ENCODE measurements at places on chromosomes 12 and 14.
A peak's percentile ranks its signal among the peaks of the same experiment; 100 is the strongest.

GRCh38 chr12:113413488-113413939, 8.7 kb upstream of the SDSL start:
- no peak for DNase-seq

- DNase-seq, result peak; percentile 43
These were observed 41.9 kb downstream of the DCP1B start for GRCh38 chr12:1962051-1963020.

DNA sequence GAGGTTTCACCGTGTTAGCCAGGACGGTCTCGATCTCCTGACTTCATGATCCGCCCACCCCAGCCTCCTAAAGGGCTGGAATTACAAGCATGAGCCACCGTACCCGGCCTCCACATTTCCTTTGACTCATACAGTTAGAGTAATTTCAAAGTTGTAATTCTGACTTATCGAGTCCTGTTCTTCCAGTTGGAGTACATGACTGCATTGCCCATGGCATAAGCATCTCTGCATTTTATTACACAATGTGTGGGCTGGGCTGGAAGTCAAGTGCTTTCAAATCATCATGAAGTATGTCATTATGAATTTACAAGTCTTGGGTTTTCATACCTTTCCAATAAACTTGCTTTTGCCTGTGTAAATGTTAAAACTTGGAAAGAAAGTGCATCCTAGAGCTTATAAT, 1295.7 kb upstream of the FLRT2 start:
- no peak for DNase-seq

DNA sequence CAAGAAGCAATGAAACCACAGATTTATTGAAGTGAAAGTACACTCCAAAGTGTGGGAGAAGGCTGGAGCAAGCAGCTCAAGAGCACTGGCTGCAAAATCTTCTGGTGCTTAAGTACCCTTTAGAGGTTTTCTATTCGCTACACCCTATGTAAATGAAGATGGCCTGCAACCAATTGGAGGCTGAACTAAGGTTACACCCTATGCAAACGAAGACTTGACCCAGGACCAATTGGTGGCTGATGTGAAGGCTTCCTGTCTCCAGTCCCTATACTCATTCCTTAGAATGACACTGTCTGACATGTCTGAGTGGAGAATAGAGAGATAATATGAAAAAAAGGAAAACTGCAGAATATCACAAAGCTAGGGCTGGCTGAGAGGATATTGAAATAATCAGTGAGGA, 57.2 kb downstream of the ALG10B start:
- DNase-seq, result no peak

- no peak for DNase-seq
These were observed 44.9 kb upstream of the STRAP start for GRCh38 chr12:15837141-15837790.

GRCh38 chr12:109385339-109386058, 37.8 kb downstream of the MYO1H start:
- DNase-seq, result peak; percentile 72

- DNase-seq, result no peak
These were observed 274.3 kb downstream of the BCL11B start for GRCh38 chr14:98997526-98998205.

DNA sequence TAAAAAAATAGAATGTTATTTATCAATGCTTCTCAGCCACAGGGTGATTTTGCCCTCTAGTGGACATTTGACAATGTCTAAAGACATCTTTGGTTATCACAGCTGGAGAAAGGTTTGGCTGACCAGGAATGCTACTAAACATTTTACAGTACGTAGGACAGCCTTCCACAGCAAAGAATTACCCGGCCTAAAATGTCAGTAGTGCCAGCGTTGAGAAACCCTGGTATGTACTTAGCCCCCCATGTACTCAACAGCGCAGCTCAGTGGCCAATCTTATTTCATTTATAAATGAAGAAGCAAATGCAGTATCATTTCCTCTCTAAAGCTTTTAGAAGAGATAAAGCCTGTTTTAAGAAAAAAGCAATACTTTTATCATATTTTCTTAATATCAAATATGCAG, 5.8 kb downstream of the MARK3 start:
- peak; percentile 90 for DNase-seq

DNA sequence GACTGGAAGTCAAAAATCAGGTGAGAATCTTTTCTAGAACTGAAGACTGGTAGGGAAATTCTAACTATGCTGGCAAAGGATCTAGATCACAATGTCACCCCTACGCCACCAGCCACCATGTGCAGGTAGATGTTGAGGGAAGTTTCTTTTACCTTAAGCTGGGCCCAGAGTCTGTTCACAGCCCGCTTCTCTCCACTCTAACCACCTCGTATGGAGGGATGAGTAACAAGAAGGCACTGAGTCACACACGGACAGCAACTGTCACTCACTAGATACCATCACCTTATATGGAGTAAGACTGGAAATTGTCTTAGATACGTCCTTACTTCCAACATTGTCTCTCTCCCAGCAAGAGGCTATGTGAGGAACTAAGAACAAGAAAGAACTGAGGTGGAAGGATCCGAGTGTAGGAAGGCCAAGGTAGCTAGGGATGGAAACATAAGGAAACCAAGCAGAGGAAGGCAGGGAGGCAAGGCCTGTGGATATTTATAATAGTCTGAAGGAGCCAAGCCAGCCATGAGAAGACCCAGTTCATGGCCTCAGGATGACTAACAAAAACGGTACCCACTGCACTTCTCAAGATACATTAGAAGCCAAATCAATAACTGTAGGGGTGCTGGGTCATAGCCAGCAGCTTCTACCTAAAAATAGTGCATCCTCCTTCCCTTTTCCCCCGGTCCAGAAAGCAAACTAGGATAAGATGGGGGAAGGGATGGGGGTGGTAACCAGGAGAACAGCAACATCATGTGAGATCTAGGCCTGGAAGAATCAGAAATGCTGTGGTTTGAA, 15.5 kb downstream of the REM2 start:
- DNase-seq, result no peak

- no peak for DNase-seq
These were observed 1970.2 kb upstream of the FLRT2 start for GRCh38 chr14:83559721-83560120.

- DNase-seq, result peak; percentile 12
These were observed 858 bp upstream of the FRMD6 start for GRCh38 chr14:51650716-51651387.

DNA sequence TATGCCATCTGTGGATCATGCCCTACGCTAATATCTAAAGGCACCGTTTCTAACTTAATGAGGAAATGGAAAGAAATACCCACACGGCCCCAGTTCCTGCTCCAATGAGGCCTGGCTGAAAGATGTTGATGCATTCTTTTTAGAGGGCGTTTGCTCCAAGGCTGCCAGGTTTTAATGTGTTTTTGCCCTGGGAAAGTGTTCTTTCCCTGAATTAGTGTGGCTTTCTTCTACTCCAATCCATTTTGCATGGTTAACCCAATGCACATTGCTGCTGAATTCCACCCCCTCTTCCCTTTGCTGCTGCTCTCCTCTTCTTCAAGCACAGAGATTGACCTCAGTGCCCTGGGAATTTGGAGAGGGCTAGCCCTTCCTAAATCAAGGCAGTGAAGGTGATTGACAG, 1.1 kb downstream of the MYF5 start:
- no peak for DNase-seq

- peak; percentile 88 for DNase-seq
These were observed 8.6 kb downstream of the WDR89 start for GRCh38 chr14:63632932-63633514.

DNA sequence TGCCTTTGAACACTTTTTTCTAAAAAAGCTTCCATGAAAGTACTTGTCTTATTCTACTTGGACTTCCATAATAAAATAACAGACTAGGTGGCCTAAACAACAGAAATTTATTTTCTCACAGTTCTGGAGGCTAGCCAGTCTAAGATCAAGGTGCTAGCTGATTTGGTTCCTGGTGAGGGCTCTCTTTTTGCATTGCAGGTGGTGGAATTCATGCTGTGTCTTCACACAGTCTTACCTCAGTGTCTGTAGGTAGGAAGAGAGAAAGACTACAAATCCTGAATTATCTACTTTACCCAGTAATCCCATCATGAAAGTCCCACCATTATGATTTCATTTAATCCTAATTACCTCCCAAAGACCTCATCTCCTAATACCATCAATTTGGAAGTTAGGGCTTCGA, 356.0 kb downstream of the NAV3 start:
- DNase-seq, result no peak

- no peak for DNase-seq
These were observed 33.2 kb upstream of the HELB start for GRCh38 chr12:66269142-66269541.

DNA sequence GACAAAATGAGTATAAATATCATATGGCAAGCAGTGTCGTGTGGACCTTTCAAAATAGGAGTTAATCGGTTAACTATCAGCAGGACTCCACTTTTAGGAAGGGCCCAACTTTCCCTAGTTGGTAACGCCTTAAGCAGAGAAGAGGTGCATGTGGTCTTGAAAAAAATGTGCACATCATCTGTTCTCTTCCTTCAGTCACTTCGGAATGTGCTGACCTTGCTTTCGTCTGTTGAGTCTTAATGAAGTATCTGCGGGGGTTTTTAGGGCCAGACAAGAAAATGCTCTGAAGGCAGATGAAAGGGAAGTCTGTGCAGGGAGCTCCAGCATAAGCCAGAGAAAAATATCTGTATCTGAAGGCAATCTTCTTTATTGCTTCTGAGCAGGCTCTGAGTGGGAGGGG, 185.2 kb downstream of the AEBP2 start:
- DNase-seq, result no peak

GRCh38 chr14:31159682-31160296, 47.8 kb downstream of the HECTD1 start:
- DNase-seq, result no peak

GRCh38 chr12:86697916-86698640, 441.9 kb upstream of the MGAT4C start:
- no peak for DNase-seq

- no peak for DNase-seq
These were observed 9.8 kb downstream of the NTF3 start for GRCh38 chr12:5441497-5442236.

DNA sequence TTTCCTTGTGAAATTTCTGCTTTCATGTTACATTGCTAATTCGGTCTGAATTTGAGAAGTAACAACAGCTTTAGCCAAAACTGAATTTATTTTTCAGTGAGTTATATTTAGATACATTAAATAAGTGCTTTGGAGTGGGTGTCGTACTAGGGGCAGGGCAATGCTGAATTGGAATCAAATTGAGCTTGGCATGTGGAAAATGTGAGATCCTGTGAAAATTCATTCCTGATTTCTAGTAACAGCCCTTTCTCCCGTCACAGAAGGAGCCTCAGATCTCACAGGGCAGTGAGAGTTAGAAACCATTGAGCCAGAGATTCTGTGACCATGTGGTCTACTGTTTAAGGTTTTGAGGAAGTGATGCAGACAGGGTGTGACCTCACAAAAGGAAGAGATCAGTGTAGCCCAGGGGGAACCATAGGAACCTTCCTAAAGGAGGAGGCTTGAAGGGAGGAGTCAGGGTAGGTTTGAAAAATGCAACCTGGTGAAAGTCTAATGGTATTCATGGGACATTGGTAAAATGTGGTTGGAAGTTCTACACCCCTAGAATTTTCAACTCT, 1136.8 kb downstream of the AACS start:
- no peak for DNase-seq

DNA sequence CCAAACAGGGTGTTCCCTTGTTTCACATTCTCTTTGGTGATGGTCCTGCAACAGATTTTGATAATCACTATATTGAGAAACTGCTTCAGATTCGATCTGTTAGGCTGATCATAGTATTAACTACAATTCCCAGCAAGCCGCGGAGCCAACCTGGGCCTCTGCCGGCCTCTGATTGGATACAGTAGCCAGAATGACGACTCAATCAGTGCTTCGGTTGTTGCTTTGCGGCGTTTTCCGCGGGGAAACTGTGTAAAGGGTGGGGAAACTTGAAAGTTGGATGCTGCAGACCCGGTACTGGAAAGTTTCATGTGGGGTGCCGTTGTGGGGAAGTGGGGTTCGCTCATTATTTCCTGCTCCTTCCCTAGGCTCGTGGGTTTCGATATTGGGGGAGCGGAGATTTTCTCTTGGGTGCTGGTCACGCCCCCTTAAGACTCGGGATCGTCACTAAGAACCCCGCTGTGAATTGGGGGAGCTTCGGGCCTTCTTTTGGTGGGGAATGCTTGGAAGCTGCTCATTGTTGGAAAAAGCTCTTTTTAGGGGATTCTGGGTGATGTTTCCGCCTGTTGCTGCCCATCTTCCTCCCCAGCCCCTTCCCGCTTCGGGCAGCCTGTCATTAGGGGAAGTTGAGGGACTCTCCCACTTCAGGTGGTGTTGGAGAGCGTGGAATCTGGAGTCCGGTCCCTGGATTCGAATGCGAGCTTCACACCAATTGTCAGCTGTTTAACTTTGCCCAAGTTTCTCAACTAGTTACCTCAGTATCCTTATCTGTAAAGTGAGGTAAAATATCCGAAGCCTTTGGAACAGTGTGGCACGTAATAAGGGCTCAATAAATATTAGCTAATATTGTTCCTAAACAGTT, at the start of gene RAD51B:
TSS of gene RAD51B (plus strand) at position 217 of the 859 bp plus-strand sequence.
- peak; percentile 96 for DNase-seq

GRCh38 chr14:22558221-22558913, 30.7 kb downstream of the DAD1 start:
- DNase-seq, result no peak

DNA sequence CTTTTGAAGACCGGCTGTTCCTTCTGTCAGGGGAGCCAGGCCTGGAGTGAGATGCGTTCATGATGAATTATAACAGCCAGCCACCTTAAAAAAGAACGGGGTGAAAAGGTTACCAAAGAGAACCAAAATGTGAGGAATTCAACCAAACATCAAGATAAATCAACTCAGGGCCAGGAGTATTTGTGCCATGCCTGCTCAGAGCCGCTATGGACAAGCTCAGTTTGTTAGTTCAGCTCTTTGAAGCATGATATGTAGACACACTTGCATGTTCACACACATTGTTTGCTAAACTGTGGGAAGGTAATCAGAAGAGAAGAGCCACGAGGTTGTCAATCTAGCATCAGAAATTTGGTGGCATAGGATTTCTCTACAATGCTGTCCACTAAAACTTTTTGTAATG, 367.4 kb upstream of the TBX3 start:
- no peak for DNase-seq

DNA sequence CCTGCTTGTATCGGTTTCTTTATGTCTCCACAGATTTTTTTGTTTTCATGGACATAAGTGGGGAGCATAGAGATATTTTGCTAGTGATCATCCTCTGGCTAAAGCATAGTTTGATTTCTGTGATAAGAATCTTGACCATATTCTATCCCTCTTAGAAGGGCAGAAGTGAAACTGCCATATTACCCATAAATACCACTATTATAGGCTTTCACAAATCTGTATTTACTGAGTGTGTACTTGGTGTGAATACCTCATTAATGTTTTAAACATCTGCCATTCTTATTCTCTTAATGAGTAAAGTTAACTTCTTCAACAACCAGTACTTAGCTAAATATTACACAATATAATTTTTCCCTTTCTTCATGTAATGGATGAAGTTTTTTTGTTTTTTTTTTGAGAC, 16.1 kb downstream of the WNK1 start:
- no peak for DNase-seq

- DNase-seq, result peak; percentile 27
These were observed 374.1 kb downstream of the ADGRD1 start for GRCh38 chr12:131327521-131328488.

DNA sequence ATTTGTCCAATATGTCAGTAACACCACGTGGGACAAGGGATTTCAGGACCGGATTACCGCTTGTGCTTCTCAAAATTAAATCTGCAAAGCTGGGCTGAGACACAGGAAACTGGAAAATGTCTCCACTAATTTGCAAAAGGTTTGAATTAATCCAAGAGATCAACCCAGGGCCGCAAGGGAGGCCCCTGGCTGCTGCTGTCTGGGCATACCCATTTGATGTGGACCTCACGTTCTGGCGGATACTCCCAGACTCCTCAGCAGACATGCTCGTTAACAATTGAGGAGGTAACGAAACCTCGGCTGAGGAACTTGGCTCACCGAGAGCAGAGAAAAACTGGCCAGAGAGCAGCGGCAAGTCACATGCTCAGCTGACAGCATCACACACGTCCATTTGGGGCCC, 180.6 kb downstream of the SLC15A4 start:
- DNase-seq, result no peak

Data from hematopoietic multipotent progenitor cell treated with erythropoietin and hydrocortisone succinate and interleukin-3 and kit ligand, for 6 days (in vitro differentiated cells).